ENCODE measurements at places on chromosomes 2 and 18.

- no peak overlapping the region for H3K27ac ChIP-seq
- no peak for DNase-seq
- H3K4me3 ChIP-seq, result no peak overlapping the region
- H3K4me1 ChIP-seq, result no peaks in the 10 kb centered on the region
These were observed 1057.1 kb upstream of the CRIM1 start for GRCh38 chr2:35298493-35298892.

DNA sequence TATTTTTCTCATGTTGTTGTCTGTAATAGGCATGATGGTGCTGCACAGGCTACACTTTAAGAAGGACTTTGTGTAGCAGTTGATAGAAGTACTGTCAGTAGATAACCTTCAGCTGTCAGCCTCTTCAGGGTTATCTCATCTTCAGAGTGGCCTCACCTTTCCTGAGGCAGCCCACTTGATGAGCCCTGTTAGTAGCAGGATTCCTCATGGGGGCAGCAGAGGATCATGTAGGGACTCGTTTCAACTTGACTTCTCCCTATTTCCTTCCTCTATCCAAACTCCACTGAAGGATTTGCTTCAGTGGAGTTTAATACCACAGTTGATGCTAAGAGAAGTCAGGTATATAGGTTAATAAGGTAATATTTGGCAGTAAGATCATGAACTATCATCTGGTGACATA, 530.3 kb upstream of the FSIP2 start:
- no peaks in the 10 kb centered on the region for H3K36me3 ChIP-seq
- no peak overlapping the region for H3K27ac ChIP-seq
- no peaks in the 10 kb centered on the region for H3K27me3 ChIP-seq
- no peak for DNase-seq
- H3K4me3 ChIP-seq, result no peak overlapping the region

DNA sequence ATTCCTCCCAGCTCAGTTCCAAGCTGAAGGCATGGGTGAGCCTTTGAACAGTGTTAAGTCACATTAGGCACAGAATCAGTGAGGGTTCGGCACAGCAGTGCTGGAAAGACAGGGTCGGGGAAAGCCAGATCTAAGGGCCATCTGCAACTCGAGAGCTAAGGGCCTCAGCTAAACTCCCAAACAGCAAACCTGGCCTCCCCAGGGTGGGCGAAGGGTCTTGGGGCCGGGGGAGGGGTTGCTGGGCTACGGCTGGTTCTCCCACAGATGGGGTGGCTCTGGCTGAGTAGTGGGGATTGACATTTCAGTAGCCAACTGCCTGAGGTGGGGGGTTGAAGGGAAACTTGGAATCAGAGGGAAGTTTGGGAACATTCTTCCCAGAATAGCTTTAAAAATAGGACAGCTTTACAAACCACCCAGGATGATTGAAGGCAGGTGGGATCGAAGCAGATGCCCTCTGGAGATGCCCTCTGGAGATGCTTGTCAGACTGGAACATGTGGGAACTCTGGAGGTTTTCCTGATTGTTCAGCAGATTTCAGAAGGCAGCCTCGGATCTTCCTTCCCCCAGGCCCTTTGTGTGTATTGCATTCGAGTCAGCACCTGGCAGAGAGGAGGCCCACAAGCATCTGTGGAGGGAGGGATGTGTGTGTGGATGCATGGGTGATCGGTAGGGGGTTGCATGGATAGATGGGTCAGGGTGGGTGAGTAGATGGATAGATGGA, 156.4 kb downstream of the SMAD7 start:
- no peak overlapping the region for H3K4me3 ChIP-seq
- H3K27ac ChIP-seq, result no peak overlapping the region
- peaks cover 1% of the 10 kb centered on the region for H3K36me3 ChIP-seq
- peaks cover 60% of the 10 kb centered on the region for H3K27me3 ChIP-seq
- peaks cover 9% of the 10 kb centered on the region for H3K4me1 ChIP-seq
- no peak for DNase-seq

DNA sequence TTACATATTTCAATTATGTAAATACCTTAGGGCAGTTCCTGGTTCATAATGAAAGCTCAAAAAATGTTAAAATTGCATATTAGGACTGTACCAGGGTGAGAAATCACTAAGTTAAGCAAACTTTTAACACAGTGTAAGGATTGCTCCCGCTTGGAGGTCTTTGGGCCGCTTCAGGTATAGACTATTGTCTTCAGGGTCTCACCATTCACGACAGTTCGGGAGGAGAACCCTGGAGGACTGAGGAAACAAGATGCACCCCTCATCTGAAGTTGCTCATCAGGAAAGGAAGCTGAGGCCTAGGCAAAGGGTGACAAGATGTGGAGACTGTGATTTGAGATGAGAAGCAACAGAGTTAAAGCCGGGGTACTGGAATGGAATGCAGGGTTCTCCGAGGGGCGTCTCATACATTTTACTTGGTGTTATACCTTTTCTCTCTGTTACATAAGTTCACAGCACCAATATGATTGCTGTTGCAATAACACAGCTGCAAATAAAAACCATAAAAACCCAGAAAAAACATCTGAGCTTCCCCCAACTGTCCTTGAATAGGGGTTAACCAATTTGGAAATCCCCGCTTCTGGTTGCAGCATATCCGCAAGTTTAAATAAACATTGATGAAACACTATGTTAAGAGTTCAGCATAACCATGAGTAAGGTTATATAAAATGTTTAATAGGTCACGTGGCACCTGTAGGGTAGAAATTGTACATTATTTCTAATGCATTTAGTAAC, 40.1 kb downstream of the FBXO48 start:
- no peak overlapping the region for H3K4me3 ChIP-seq
- H3K27me3 ChIP-seq, result peaks cover 5% of the 10 kb centered on the region
- no peaks in the 10 kb centered on the region for H3K4me1 ChIP-seq
- DNase-seq, result no peak

GRCh38 chr18:13565228-13565627, 161.1 kb downstream of the FAM210A start:
- no peak overlapping the region for H3K27ac ChIP-seq
- no peak overlapping the region for H3K4me3 ChIP-seq
- H3K36me3 ChIP-seq, result peaks cover 3% of the 10 kb centered on the region
- H3K27me3 ChIP-seq, result no peaks in the 10 kb centered on the region
- H3K4me1 ChIP-seq, result peaks cover 62% of the 10 kb centered on the region

- DNase-seq, result no peak
- no peaks in the 10 kb centered on the region for H3K4me1 ChIP-seq
- H3K27me3 ChIP-seq, result no peaks in the 10 kb centered on the region
- no peaks in the 10 kb centered on the region for H3K36me3 ChIP-seq
- no peak overlapping the region for H3K4me3 ChIP-seq
These were observed 98.4 kb downstream of the SCG2 start for GRCh38 chr2:223503746-223504145.

DNA sequence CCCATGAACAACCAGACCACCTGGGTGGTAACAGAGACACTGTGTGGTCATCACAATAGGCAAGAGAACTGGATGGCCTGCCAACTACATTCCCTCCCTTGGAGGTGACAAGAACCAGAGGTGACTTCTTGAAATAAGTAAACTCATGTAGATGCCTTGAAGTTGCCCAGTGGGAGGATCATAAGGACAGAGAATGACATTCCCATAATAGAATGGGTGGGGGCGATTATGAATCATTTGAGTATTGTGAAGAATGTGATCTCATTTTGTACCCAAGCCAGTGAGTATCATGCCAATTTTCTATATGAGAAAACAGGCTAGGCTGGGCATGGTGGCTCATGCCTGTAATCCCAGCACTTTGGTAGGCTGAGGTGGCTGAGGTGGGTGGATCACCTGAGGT, 211.4 kb upstream of the GYPC start:
- H3K27ac ChIP-seq, result no peak overlapping the region
- no peak for DNase-seq
- H3K4me1 ChIP-seq, result no peaks in the 10 kb centered on the region

GRCh38 chr18:13629841-13630715, 96.3 kb downstream of the FAM210A start:
- H3K36me3 ChIP-seq, result peaks cover 6% of the 10 kb centered on the region
- DNase-seq, result peak; percentile 68

Data from activated naive CD4-positive, alpha-beta T cell treated with anti-CD3 and anti-CD28 coated beads, Interleukin-2, amount 10 ng/mL, durations not matched to agents 7 days and 5 days (primary cell).